ENCODE measurements at places on chromosomes 11 and 22.

- no peak for DNase-seq
Measured at GRCh38 chr22:32818446-32819115, 17.1 kb downstream of the TIMP3 start.

- no peak for DNase-seq
Measured at GRCh38 chr11:123286761-123287160, 91.7 kb upstream of the CLMP start.

GRCh38 chr11:72015511-72016061 lies 16.9 kb downstream of the IL18BP start:
- no peak for DNase-seq

- DNase-seq, result no peak
Measured at GRCh38 chr11:83249445-83249844, 36.7 kb downstream of the CCDC90B start.

DNA sequence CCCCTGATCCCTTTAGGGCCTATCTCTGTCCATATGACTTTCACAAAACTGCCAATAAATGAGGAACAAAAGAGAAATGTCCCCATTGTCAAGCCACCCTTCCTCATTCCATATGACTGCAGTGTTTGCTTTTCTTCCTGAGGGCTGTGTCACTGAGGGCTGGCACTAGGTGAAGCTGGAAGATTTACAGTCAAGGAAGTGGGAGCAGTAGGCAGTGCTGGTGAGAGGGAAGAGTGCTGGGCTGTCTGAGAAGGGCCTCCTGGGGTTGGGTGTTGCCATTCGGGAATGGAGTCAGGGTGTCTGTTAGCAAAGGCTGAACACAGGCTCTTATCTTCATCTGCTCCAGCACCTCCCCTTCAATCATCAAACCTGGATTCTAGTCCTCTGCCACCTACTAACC lies 30.9 kb downstream of the INSC start:
- DNase-seq, result no peak

DNA sequence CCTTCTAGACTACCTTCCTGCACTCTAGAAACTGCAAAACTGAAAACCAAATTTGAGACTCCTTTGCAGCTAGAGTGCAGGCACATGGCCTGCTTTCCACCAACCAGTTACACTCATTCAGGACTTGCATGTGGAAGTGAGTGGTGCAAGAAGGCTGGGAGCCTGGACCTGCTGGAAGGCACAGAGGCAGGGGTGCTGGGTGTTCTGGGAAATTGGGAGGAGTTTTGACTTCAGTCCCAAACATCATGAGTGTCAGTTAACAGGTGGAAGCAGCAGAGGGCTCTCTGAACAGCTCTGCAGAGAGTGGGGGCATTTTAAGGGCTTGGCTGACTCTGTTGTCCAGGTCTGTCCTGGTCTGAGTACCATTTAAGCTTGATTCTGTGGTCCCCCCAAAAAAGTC lies 49.3 kb upstream of the SYT13 start:
- DNase-seq, result no peak

Measured in stimulated activated CD4-positive, alpha-beta T cell treated with anti-CD3 and anti-CD28 coated beads, Interleukin-15, amount 100 ng/mL, for 1 hour (primary cell).